Mesothelial cell of epicardium (in vitro differentiated cells): ENCODE measurements at places on chromosomes 3 and 15. TPM values are rescaled to one million over a fixed set of nuclear protein-coding genes. Genes with fewer than 3 reads are reported as not detected.

The ARNT2 gene
- 20.2 to 21.4 TPM (median 20.2 TPM) in 3 replicates for total RNA-seq

GRCh38 chr15:67188551-67189218 lies 65.8 kb downstream of the AAGAB start:
- DNase-seq, result no peak

The ROPN1B gene
- total RNA-seq, result not detected in 3 replicates

GRCh38 chr3:152374262-152374990 lies 105.7 kb downstream of the MBNL1 start:
- DNase-seq, result no peak

GRCh38 chr3:100650651-100651619 lies 41.5 kb downstream of the ADGRG7 start:
- no peak for DNase-seq

The LRRC49 gene
- total RNA-seq, result 21.2 to 25.5 TPM (median 24.2 TPM) in 3 replicates

The MYO1E gene
- 48.2 to 54.2 TPM (median 53.2 TPM) in 3 replicates for total RNA-seq

The PTH1R gene
- 34.3 to 38.0 TPM (median 36.4 TPM) in 3 replicates for total RNA-seq

The GOLGA8T gene
- 0.51 to 0.56 TPM in 2 of 3 replicates, not detected in the other for total RNA-seq

The CYP1A2 gene
- 0.09 TPM in 1 of 3 replicates, not detected in the others for total RNA-seq

- DNase-seq, result no peak
Observed at GRCh38 chr3:43211681-43212080, 74.7 kb upstream of the SNRK start.

DNA sequence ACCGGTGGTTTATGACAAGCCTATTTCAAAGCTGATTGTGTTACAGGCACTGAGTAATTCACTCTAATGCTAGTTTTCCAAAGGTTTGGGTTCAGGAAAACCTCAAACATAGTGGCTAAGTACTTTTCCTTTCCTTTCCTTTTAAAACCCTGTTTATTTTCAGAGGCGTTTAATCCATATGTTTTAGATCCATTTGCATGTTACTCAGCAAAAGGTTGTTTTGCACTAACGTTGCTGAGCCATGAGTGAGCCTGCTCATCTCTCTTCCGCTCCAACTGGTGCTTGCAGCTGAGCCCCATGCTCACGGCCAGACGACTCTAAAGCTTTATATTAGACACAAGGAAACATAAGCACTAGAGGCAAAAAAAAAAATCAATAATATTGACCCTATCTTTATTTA lies 9.4 kb downstream of the CEMIP start:
- no peak for DNase-seq

DNA sequence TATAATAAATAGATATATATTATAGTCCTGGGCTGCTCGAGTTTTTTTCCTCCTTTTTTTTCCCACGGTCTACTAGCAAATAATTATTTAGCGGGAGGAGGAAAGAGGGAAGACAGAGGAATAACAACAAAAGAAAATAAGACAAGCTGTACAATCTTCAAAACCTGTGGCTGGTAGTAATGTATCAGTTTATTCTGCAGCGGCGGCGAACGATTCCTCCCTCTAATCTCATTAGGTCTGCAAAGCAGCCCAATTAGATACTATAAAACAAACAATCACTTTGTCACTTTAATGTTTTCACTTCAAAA lies 390 bp upstream of the TLE3 start:
- DNase-seq, result no peak

The SLC22A13 gene
- total RNA-seq, result 0.34 to 0.85 TPM (median 0.75 TPM) in 3 replicates

- DNase-seq, result no peak
Observed at GRCh38 chr15:58330741-58331559, 100.8 kb upstream of the LIPC start.
